ENCODE measurements at places on chromosomes 3 and 15. TPM values are rescaled to one million over a fixed set of nuclear protein-coding genes. Genes with fewer than 3 reads are reported as not detected.

Gene GOLGA6D
- not detected for total RNA-seq

- H3K4me3 ChIP-seq: no peak overlapping the region
- H3K36me3 ChIP-seq: no peaks in the 10 kb centered on the region
- H3K27me3 ChIP-seq: no peaks in the 10 kb centered on the region
- no peak overlapping the region for H3K27ac ChIP-seq
Measured at GRCh38 chr3:23619705-23620637, 185.8 kb upstream of the UBE2E1 start.

- DNase-seq: no peak
- no peaks in the 10 kb centered on the region for H3K36me3 ChIP-seq
- H3K4me3 ChIP-seq: no peak overlapping the region
Measured at GRCh38 chr3:107956991-107957900, 133.6 kb downstream of the CD47 start.

- DNase-seq: no peak
- no peak overlapping the region for H3K4me3 ChIP-seq
- H3K36me3 ChIP-seq: no peaks in the 10 kb centered on the region
- H3K4me1 ChIP-seq: no peaks in the 10 kb centered on the region
- H3K27me3 ChIP-seq: no peaks in the 10 kb centered on the region
Measured at GRCh38 chr3:135176881-135177280, 381.8 kb downstream of the EPHB1 start.

DNA sequence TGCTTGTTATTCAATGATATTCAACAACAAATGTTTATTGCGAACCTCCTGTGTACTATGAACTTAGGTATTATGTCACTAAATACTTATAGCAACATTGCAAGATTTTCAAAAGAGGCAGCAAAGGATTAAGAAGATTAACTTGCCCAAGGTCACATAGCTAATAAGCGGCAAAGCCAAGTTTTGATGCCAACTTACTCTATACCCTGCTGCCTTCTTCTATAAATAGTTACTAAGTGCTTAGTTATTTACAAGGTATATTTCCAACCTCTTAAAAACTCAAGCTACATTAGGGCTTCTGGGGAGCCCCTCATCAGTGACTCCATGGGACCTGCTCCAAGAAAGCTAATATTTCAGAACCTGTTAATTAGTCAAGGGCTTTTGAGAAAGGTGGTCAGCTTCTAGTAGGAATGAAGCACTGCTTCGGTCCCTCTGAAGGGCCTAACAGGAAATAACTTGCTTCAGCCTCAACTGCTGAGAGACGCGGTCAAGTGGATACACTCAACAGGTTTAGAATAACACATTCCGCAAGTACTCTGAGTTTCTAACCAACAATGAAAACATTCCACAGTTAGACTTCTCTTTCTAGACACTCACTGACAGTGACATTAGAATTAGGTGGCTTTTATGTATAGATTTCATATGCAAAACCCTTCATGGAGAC is 125.5 kb downstream of the DGKG start:
- no peak overlapping the region for H3K4me3 ChIP-seq
- no peaks in the 10 kb centered on the region for H3K27me3 ChIP-seq
- H3K4me1 ChIP-seq: peaks cover 14% of the 10 kb centered on the region
- no peak overlapping the region for H3K27ac ChIP-seq

- no peak overlapping the region for H3K4me3 ChIP-seq
- H3K4me1 ChIP-seq: no peaks in the 10 kb centered on the region
- H3K27ac ChIP-seq: no peak overlapping the region
- no peaks in the 10 kb centered on the region for H3K36me3 ChIP-seq
Measured at GRCh38 chr15:33823119-33823518, 145.2 kb upstream of the CHRM5 start.

DNA sequence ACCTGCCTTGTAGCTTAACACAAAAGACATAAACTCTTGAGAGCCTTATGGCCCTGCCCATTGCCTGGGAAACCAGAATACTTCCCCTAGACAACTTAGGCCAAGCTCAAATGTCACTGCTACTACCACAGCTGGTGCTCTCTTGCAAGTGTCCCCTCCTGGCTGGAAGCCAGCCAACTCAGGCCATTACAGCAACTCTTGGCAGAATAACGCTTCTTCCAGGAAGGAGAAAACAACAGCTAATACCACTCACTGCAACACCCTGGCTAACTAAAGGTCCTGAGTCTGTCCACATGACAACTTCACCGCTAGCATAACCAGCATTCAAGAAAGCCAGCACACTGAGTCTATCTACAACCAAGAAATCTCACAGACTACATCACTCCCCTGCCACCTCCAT is 5.1 kb upstream of the B4GALT4 start:
- H3K27me3 ChIP-seq: no peaks in the 10 kb centered on the region
- H3K27ac ChIP-seq: no peak overlapping the region
- H3K4me3 ChIP-seq: no peak overlapping the region

Gene GOLGA6L4
- total RNA-seq: 0.67 TPM

GRCh38 chr3:24689353-24689752 is 194.7 kb upstream of the THRB start:
- no peaks in the 10 kb centered on the region for H3K27me3 ChIP-seq
- no peak overlapping the region for H3K27ac ChIP-seq
- H3K4me1 ChIP-seq: no peaks in the 10 kb centered on the region
- no peak overlapping the region for H3K4me3 ChIP-seq
- H3K36me3 ChIP-seq: no peaks in the 10 kb centered on the region

GRCh38 chr3:155702745-155703591 is 41.9 kb downstream of the PLCH1 start:
- no peaks in the 10 kb centered on the region for H3K36me3 ChIP-seq
- H3K27me3 ChIP-seq: peaks cover 5% of the 10 kb centered on the region
- H3K4me1 ChIP-seq: no peaks in the 10 kb centered on the region
- DNase-seq: no peak
- no peak overlapping the region for H3K27ac ChIP-seq
- no peak overlapping the region for H3K4me3 ChIP-seq

- H3K27me3 ChIP-seq: peaks cover 22% of the 10 kb centered on the region
- no peaks in the 10 kb centered on the region for H3K36me3 ChIP-seq
- DNase-seq: no peak
- no peaks in the 10 kb centered on the region for H3K4me1 ChIP-seq
- no peak overlapping the region for H3K4me3 ChIP-seq
Measured at GRCh38 chr3:45381168-45381852, 7.1 kb upstream of the LARS2 start.

Gene CTXN2
- not detected for total RNA-seq

GRCh38 chr3:155197786-155198185 is 95.7 kb downstream of the STRIT1 start:
- no peaks in the 10 kb centered on the region for H3K36me3 ChIP-seq
- no peak for DNase-seq
- H3K27me3 ChIP-seq: no peaks in the 10 kb centered on the region
- no peak overlapping the region for H3K4me3 ChIP-seq
- no peaks in the 10 kb centered on the region for H3K4me1 ChIP-seq
- H3K27ac ChIP-seq: no peak overlapping the region
